ENCODE measurements at places on chromosomes 7 and 10. TPM values are rescaled to one million over a fixed set of nuclear protein-coding genes. Genes with fewer than 3 reads are reported as not detected.

DNA sequence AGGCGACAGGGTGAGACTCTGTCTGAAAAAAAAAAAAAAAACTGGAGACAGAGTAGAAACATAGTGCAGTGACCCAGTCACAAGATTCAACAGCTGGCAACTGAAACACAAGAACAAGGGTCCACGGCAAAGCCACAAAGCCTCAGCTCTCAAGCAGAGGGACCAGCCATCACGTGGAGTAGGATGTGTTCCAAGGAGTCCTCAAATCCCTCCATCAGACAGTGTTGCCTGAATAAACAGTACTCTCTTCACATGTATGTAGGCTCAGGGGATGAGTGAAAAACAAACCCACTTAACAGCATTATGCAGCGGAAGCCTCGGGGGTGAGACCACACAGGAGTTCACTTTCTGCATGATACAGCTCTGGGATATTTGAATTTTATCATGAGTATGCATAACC is 62.0 kb downstream of the SLIT1 start:
- peaks cover 17% of the 10 kb centered on the region for H3K27me3 ChIP-seq
- no peak overlapping the region for H3K4me3 ChIP-seq

DNA sequence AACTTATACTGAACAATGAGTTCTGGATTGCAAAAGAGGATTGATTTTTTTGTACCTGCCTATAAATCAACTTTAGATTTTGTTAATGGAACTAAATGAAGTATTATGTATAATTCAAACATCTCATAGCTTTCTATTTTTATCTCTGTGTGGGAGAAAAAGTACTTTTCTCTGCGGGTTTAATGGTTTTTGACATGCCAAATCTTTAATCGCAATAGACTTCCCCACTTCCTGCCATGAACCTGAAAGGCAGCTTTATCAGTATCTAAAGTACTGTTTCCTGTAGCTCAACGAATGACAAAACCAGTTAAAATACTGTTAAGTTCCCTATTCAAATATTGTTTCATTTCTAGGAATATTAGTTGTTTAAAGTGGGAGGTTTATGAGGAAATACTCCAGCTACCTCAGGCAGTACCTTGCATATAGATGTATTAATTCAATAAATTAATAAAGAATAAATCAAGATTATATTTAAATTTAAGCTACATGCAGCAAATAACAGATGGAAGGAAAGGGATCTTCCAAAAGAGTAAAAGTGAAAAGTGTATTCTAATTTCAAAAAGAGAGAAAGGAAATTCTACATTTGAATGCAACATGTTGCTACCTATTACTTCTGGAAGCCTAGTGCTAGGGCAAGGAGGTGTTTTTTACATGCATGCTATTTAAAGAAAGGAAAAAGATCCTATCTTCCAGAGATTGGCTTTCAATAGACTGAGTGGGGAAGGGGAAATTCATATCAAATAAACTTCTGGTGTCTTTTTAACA is 75.9 kb downstream of the SVOPL start:
- no peak overlapping the region for H3K4me3 ChIP-seq
- no peak for DNase-seq
- H3K27me3 ChIP-seq: no peaks in the 10 kb centered on the region
- H3K27ac ChIP-seq: no peak overlapping the region

- no peak overlapping the region for H3K4me3 ChIP-seq
- no peak for DNase-seq
- no peaks in the 10 kb centered on the region for H3K36me3 ChIP-seq
- no peaks in the 10 kb centered on the region for H3K4me1 ChIP-seq
Observed at GRCh38 chr7:8125680-8126444, 136.1 kb downstream of the ICA1 start.

DNA sequence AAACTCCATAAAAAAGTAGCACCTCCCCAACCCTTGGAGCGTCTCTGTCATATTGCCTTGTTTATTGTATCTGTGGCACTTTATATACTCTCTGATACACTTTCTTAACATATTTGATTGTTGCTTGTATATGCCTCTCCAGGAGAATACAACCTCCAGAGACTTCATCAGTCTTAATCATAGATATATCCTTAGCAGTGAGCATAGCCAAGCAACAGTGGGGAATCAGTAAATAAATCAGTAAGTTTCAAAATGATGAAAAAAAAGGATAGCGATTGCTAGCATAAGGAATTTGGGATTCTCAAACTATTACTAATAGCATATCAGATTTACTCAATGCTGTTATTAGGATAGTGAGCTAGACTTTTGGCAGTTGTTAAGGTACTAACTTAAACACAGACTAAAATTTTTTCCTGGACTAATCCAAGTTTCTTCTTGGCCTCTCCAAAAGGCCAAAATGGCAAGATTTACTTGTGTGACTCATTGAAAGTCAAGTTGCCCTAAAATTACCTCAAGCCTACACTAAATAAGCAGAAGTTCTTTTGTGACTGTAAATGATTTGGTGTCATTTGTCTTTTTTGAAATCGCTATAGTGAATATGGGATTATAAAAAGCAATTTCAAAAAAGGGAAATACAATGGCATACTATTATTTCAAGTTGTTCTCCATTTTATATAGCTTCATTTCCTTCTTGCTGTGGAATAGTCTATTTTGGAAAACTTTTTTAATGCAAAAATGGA is 177.9 kb downstream of the CHN2 start:
- DNase-seq: no peak
- H3K36me3 ChIP-seq: peaks cover 15% of the 10 kb centered on the region
- H3K4me1 ChIP-seq: peaks cover 24% of the 10 kb centered on the region
- no peak overlapping the region for H3K27ac ChIP-seq

GRCh38 chr7:158542651-158543566 is 44.7 kb downstream of the PTPRN2 start:
- no peaks in the 10 kb centered on the region for H3K27me3 ChIP-seq
- H3K27ac ChIP-seq: no peak overlapping the region
- H3K36me3 ChIP-seq: no peaks in the 10 kb centered on the region
- DNase-seq: no peak
- H3K4me3 ChIP-seq: no peak overlapping the region
- no peaks in the 10 kb centered on the region for H3K4me1 ChIP-seq

DNA sequence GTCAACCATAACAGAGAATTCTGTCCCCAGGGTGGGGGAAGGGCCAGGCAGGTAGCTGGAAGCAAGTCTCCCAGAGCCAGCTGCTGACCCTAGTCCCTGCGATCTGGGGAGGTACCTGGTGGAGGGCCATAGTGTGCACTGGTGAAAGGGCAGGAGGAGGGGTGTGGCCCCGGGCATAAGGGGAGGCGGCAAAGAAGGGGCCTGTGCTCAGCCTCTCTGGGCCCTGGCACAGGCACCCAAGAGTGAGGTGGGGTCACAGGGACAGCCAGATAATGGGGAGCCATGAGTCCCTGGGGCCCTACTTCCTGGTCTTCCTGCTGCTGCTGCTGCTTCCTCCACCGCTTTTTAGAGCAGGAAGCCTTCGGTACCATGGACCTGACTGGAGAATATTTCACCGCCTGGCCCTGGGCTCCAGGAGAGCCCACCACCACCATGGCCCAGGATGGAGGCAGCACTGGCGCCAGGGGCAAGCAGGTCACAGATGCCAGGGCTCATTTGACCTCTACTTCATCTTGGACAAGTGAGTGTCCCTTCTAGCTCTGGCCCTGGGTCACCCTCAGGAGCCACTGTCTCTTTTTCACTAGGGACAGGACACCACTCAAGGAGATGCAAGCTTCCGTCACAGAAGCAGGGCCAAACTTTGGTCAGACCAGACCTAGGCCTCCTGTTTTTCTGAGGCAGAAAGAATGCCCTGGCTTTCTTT is at the start of gene ANTXRL:
ANTXRL (plus strand) TSS at position 7 of the 703 bp plus-strand sequence; CDS start at position 273, 266 bp downstream.
- no peak within 1 kb of the TSS for H3K27ac ChIP-seq
- peaks cover 30% of the 10 kb centered on the region for H3K27me3 ChIP-seq
- no peak for DNase-seq
- H3K4me1 ChIP-seq: peaks cover 16% of the 10 kb centered on the region
- H3K36me3 ChIP-seq: no peaks in the 10 kb centered on the region

GRCh38 chr7:29087840-29088170 is 58.5 kb downstream of the CPVL start:
- no peak overlapping the region for H3K27ac ChIP-seq
- H3K36me3 ChIP-seq: peaks cover 3% of the 10 kb centered on the region
- peaks cover 37% of the 10 kb centered on the region for H3K4me1 ChIP-seq
- H3K27me3 ChIP-seq: no peaks in the 10 kb centered on the region
- H3K4me3 ChIP-seq: no peak overlapping the region

DNA sequence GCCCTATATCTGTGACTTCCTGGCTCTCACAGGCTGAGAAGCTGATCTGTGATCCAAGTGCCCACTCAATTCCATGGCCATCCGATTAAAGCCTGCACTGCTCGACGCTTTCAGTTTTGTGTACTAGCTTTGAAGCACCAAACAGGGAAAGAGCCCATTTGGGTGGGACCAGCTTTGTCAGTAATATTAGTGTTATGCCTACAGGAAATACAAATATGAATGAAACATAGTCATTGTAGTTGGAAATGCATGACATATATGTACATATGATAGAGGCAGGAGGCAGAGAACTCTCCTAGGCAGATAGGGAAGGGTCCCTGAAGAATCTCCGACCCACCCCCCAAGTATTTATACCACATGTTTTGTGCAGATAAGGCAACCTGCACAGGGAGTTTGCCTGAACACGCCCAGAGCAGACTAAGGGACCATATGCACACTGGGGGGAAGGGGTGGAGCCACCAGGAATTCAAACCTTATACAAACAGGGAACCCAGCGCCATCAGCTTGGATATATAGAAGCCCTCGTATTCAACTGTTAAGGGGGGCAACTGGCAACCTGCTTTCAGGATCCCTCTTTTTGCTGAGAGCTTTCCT is 653.2 kb downstream of the PARD3 start:
- no peak for DNase-seq
- peaks cover 13% of the 10 kb centered on the region for H3K36me3 ChIP-seq
- H3K27ac ChIP-seq: no peak overlapping the region
- peaks cover 12% of the 10 kb centered on the region for H3K4me1 ChIP-seq
- no peak overlapping the region for H3K4me3 ChIP-seq
- no peaks in the 10 kb centered on the region for H3K27me3 ChIP-seq

DNA sequence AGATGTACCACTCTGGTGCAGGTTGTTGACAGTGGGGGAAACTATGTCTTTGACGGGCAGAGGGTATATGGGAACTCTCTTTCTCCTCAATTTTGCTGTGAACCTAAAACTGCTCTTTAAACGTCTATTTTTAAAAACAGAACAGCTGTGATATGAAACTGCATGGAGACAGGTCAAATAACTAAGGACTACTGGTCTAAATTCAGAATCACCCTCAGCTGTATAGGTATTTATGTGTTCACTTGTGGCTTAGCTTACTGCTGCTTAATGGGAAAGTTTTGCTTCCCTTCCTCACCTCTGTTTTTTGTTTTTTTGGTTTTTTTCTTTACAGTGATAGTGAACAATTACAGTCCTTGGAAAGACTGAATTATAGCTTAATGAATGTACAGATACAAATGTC is 86.9 kb upstream of the STRIP2 start:
- no peak for DNase-seq
- H3K36me3 ChIP-seq: no peaks in the 10 kb centered on the region
- H3K27me3 ChIP-seq: no peaks in the 10 kb centered on the region
- no peaks in the 10 kb centered on the region for H3K4me1 ChIP-seq

DNA sequence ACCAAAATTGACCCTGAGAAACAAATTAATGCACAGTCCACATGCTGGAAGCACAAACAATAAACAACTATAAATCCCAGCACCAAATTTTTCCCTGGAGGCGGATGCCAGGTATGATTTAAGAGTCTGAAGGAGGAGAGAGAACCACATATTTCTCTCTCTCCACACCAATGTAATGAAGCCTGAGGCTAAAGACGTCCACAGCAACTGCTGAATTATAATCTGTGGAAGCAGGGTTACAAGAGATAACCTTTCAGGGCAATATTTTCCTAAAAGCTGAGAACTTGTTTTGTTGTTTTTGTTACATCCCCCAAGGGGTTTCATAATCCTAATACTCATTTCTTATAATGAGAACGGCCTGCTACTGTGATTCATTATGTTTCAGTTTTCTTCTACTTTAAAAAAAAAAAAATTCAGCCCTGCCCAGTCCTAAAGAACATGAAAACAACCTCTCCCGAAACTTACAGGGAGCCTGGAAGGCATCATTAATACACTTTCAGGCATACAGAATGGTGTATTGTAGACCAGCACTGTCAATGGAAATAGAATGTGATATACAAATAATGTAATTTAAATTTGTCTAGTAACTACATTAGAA is 48.5 kb upstream of the ABLIM1 start:
- H3K4me1 ChIP-seq: peaks cover 17% of the 10 kb centered on the region
- H3K36me3 ChIP-seq: no peaks in the 10 kb centered on the region
- DNase-seq: no peak
- no peak overlapping the region for H3K4me3 ChIP-seq

GRCh38 chr7:113143486-113144257 is 25.3 kb upstream of the SMIM30 start:
- no peak overlapping the region for H3K4me3 ChIP-seq
- H3K27ac ChIP-seq: no peak overlapping the region
- peaks cover 5% of the 10 kb centered on the region for H3K4me1 ChIP-seq
- H3K27me3 ChIP-seq: no peaks in the 10 kb centered on the region

DNA sequence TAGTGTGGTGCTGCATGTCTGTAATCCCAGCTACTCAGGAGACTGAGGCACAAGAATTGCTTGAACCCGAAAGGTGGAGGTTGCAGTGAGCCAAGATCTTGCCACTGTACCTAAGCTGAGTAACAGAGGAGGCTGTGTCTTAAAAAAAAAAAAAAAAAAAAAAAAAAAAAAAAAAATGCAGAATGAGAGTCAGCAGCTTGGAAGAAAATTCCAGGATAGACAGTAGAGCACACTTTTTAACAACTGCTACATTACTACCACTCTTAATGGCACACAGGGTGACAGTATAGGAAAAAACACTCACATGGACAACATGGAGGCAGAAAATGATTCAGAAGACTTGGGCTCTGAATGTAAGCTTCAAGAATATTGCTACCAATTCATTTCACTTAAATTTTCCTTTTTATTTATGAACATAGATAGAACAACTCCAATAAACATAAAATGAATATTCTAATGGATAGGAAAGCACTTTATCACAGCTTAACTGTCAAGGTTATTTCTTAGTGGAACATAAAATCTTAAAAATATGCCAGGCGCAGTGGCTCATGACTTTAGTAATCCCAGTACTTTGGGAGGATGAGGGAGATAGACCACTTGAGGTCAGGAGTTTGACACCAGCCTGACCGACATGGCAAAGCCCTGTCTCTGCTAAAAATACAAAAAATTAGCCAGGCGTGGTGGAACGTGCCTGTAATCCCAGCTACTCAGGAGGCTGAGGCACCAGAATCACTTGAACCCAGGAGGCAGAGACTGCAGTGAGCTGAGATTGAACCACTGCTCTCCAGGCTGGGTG is 31.5 kb downstream of the CHCHD3 start:
- H3K4me3 ChIP-seq: no peak overlapping the region
- no peaks in the 10 kb centered on the region for H3K27me3 ChIP-seq
- peaks cover 17% of the 10 kb centered on the region for H3K4me1 ChIP-seq
- H3K36me3 ChIP-seq: peaks cover 11% of the 10 kb centered on the region
- DNase-seq: no peak
- H3K27ac ChIP-seq: no peak overlapping the region

- no peak overlapping the region for H3K4me3 ChIP-seq
- no peaks in the 10 kb centered on the region for H3K4me1 ChIP-seq
- no peak for DNase-seq
- no peaks in the 10 kb centered on the region for H3K27me3 ChIP-seq
- no peaks in the 10 kb centered on the region for H3K36me3 ChIP-seq
Observed at GRCh38 chr10:53430127-53430891, 657.7 kb upstream of the MBL2 start.

- no peak overlapping the region for H3K4me3 ChIP-seq
- no peak for DNase-seq
- no peak overlapping the region for H3K27ac ChIP-seq
- H3K36me3 ChIP-seq: peaks cover 4% of the 10 kb centered on the region
- H3K4me1 ChIP-seq: peaks cover 12% of the 10 kb centered on the region
Observed at GRCh38 chr10:63229161-63229560, 96.0 kb downstream of the NRBF2 start.

ANK3 gene
- 90.2 TPM for total RNA-seq

ZNF425 gene
- 7.0 TPM for total RNA-seq

TACR2 gene
- total RNA-seq: not detected

ZNF503 gene
- total RNA-seq: 86.7 TPM

MORN4 gene
- 9.0 TPM for total RNA-seq

PPP1R17 gene
- 4.5 TPM for total RNA-seq

Data from type B pancreatic cell (in vitro differentiated cells).